ENCODE measurements at places on chromosomes 1 and 21.
A peak's percentile ranks its signal among the peaks of the same experiment; 100 is the strongest.

DNA sequence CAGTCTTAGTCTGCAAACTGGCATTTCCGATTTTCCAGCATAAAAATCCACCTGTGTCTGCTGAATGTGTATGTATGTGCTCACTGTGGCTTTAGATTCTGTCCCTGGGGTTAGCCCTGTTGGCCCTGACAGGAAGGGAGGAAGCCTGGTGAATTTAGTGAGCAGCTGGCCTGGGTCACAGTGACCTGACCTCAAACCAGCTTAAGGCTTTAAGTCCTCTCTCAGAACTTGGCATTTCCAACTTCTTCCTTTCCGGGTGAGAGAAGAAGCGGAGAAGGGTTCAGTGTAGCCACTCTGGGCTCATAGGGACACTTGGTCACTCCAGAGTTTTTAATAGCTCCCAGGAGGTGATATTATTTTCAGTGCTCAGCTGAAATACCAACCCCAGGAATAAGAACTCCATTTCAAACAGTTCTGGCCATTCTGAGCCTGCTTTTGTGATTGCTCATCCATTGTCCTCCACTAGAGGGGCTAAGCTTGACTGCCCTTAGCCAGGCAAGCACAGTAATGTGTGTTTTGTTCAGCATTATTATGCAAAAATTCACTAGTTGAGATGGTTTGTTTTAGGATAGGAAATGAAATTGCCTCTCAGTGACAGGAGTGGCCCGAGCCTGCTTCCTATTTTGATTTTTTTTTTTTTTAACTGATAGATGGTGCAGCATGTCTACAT is 2.5 kb upstream of the OLFML3 start:
- no peak for DNase-seq

DNA sequence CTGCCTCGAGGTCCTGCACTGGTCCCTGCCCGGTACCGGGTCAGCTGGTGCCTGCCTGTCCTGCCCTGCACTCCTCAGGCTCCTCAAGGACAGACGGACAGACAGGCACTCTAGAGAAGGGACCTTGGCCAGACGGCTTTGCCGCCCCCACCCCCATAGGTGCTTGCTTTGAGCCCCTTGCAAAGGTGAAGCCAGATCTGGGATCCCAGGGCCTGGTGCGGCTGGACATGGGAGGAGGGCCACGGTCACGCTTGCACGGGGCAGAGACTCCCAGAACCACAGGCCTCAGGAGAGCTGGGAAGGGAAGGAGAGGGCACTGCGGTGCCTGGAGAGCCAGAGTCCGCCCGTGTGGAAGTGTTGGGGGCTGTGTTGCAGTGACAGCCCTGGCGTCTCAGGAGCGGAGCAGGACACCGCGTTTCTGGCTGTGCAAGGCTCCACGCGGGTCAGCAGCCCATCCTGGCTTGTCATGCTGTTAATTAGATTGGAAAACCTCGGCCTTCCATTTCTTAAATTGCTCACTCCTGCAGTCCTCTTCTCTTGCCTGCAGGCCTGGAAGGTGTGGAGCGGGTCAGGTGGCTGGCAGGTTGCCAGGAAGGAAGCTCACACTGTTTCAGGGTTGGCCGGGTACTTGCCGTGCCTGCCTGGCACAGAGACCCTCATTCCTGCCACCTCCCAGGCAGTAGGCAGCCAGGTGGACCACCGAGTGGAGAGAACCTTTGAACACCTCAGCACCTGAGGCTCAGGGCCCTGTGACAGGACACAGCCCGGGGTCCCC is 16.3 kb downstream of the COL18A1 start:
- DNase-seq = no peak

DNA sequence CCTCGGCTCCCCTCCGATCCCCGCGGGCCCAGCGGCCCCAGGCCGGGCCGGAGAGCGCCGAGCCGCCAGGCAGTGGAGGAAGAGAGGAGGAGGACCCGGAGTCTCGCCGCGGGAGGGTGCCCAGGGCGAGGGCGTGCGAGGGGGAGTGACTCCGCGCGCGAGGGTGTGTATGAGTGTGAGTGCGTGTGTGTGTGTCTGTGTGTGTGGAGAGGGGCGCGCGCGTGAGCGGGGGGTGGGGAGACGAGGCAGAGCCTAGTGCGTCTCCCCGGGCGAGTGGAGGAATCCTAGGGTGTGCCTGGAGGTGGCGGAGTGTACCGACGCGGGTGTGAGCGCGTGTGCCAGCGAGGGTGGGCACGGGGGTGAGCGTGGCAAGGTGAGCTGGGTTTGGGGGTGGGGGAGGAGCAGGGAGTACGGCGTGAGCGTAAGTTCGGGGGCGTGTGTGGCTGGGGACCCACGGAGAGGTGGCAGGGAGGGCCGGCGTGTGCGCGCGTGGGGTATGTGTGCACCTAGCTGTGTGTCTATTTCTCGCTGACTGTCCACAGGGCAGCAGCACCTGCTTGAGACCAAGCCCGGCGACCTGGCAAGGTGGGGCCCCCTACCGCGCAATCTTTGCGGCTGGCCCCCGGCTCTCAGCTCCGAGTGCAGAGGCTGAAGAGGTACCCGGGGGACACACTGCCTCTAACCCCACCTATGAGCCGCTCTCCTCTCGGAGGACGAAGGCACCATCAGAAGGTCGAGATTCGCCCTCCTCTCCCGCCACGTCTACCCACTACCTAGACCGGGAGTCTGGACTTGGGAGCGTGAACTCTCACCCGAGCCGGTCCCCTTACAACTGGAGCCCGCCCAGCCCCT is 784 bp upstream of the KCND3 start:
- DNase-seq = no peak

- no peak for DNase-seq
Observed at GRCh38 chr1:41783189-41783639, 135.5 kb downstream of the HIVEP3 start.

DNA sequence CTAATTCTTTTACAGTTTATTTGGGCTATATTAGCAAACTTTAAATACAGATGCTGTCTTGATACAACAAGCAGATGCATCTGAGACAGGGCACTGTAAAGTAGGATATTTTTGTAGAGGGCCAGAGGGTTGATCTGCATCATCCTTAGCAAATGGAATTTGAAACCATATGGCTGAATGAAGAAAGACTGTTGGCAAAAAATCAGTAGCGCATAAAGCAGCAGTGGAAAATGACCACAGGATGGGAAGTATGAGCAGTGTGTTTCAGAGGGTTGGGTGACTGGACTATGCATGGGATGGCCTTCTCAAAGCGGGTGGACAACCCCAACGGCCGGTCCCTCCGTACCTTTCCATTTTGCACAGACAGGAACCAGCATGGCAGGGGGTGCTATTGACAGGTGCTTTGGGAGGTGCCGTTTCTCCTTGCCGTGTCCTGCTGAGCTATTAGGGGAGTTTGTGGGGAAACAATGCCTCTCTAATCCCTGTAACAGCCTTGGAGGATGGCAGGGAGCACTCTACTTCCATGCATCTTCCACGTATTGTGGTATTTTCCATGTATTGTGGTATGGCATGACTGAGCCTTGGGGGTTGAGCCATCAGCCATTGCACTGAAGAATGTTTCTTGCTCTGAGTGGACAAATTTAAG is 5.9 kb downstream of the LRRC8B start:
- no peak for DNase-seq

- DNase-seq = no peak
Observed at GRCh38 chr21:35323947-35324346, 274.8 kb upstream of the RUNX1 start.

DNA sequence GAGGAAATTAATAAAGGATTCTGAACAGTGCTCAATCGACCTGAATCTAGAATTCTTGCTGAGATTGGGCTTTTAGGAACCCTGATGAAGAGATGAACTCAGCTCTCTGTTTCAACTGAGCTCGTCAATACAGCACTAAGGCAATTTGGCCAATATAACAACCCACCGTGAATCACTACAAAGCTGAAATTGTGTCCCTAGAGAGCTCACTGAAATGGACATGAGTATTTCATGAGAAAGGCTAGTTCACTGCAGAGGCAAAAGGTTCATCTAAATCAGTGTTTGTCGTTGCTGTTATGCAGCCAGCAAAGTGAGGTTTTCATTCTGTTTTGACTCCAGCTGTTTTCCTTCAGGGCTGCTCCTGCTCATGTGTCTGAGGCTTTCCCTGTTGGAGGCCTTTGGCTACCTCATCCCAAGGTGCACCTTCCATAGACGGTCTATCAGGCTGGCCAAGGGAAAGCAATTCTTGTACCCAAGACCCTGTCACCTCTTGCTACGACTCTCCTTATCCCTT is 83.5 kb downstream of the URB2 start:
- DNase-seq = no peak

DNA sequence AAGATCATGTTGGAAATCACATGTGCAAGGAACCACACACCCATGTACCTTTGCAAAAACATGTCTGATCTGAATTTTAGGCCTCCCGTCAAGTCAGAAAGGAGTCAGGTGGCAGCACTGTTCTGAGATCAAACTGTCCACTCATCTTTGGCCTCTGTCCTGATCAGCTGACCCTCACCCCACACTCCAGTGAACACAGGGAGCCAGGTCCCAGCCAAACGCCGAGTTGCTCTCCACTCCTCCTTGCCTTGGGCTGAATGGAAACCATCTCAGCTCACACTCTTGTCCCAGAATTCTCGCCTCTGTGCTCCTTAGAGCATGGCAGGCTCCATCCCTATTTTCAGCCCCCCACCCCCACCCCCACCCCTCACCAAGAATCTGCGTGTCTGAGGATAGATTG is 4.6 kb upstream of the RNF186 start:
- no peak for DNase-seq

GRCh38 chr1:151939141-151939540 is 29.8 kb upstream of the THEM4 start:
- DNase-seq = no peak

GRCh38 chr1:151994956-151995355 is 1.3 kb upstream of the S100A10 start:
- peak; percentile 54 for DNase-seq

GRCh38 chr1:87137342-87137739 is 191.3 kb upstream of the LMO4 start:
- DNase-seq = no peak
